ENCODE measurements at places on chromosomes 13 and 19.
A peak's percentile ranks its signal among the peaks of the same experiment; 100 is the strongest.

DNA sequence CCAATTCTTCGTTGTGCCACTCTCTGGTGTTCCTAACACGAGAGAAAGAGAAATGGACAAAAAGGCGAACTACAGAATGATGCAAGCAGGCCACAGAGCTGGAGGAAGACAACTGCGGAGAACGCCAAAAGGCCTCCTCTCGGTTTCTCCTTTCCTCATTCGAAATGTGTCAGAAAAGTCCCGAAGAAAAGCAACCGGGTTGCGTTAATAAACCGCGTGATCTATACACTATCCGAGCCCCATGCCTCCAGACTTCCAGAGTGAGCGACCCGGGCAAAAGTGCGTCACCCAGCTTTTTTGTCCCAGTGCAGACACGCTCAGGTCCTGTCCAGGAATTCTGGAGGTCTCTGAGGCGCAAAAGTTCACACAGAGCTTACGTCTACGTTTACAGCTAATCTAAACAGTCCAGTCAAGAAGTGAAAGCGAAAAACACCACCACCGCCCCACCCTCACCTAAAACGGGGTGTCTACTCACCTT, 413 bp downstream of the N4BP2L2 start:
- peak; percentile 65 for DNase-seq

DNA sequence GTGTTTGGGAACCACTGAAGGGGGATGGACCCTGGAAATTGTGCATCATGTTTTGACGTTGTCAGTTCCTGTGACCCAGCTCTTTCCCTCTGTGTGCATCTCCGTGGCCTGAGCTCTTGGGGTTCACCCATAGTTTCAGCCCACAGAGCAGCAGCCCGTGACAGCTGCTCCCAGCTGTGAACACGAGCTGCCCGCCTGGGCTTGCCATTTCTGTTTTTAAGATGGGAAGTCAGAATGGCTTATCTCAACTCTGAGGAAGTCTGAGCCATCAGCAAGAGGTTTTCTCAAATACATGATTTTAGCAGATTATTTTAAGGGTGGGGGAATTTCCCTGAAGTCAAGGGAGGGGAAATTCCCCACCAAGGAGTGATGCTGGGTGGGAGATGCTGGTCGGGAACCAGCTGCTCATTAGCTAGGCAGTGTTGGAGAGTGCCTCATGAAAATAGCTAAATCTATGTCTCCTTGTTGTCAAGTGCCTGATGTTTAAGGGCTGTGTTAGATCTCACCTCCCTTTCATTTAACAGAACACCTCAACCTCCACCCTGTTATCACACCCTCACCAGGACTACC, 34.8 kb upstream of the C1QTNF9 start:
- no peak for DNase-seq

GRCh38 chr19:42532891-42533290, 4.6 kb upstream of the CEACAM1 start:
- DNase-seq: no peak

- no peak for DNase-seq
These were observed 202.6 kb upstream of the SOX21 start for GRCh38 chr13:94914895-94915294.

GRCh38 chr19:5308451-5309437, 31.9 kb downstream of the PTPRS start:
- peak; percentile 31 for DNase-seq

DNA sequence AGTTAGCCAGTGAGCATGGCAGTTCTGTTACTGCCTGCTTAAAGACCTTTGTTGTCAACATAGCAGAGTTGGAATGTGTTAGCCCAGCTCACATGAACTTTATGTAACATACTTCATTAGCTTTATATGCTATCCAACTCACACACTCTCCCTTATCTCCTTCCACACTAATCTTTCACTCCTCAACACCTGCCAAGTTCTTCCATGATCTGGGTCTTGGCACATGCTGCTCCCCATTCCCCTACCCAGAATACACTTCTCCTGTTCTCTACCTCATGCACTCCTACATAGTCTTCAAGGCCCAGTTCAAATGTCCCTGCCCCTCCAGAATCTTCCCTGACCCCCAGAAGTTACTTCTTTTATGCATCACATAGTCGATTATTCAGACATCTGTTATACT, 179.3 kb downstream of the KATNAL1 start:
- no peak for DNase-seq

Data from NCI-H526 treated with DMSO at 0.1 percent for 48 hours (cell line).